ENCODE measurements at places on chromosomes 5 and 9.
A peak's percentile ranks its signal among the peaks of the same experiment; 100 is the strongest.

DNA sequence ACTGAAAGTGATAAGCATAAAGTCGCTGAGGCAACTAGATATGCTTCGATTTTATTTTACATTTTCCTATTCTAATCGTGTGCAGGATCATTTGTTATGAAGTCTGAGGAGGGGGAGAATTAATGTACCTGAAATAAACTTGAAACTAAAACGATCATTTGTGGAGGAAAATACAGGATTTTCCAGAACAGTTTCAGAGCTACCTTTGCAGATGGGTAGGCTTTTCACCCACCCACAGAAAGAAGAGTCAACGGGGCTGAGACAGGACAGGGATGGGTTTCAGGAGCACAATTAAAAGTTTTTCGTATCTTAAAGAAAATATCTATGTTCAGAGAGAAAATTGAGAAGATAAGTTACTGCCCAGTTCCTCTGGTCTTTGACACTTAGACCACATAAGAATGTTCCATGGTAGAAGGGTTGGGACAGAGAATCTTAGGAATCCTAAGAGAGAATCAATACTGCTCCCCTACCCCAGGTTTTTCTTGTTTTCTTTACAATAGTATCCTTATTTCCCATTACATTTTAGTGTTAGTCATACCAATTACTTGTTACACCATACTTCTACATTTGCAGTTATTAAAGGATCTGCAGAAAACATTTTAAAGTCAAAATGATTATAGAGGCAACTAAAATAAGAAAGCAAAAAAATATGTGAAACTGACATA lies 211.4 kb downstream of the DEPDC1B start:
- no peak for DNase-seq

DNA sequence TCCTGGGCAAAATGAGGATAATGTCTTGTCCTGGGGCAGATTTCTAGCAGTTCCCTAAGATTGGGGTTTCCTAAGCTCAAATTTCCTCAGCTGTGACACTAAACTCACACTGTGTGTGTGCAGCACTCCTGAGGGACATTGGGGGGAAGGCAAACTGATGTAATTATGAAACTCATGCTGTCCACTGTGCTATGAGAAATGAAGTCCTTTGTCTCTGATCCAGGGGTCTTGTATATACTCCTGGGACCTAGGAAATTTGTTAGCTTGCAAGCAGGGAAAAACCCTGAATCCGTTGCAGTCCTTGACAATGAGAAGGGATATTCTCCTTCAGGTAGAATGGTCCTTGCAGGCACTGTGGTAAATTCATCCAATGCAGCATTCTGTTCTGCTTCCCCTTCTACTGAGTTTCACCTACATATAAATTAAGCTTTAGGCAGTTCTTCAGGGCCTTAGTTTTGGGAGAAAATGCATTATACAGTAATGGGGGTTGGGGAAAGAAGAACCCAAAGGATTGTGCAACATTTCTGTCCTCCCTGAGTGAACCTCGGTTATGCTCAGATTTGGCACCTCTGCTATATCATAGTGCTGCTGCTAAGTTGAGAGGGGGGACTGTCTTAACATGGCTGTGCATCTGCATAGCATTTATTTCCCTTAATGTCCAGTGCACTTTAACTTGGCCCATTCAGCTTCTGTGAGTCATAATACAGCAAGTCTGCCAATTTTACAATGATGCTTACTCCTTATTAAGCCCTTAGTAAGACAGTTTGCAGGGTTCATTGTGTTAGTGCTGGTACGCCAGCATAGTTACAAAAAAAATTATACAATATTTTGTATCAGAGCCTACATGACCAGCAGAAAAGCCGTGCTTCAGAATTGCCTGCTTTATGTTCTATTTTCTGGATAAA lies 80.2 kb downstream of the PJA2 start:
- no peak for DNase-seq

DNA sequence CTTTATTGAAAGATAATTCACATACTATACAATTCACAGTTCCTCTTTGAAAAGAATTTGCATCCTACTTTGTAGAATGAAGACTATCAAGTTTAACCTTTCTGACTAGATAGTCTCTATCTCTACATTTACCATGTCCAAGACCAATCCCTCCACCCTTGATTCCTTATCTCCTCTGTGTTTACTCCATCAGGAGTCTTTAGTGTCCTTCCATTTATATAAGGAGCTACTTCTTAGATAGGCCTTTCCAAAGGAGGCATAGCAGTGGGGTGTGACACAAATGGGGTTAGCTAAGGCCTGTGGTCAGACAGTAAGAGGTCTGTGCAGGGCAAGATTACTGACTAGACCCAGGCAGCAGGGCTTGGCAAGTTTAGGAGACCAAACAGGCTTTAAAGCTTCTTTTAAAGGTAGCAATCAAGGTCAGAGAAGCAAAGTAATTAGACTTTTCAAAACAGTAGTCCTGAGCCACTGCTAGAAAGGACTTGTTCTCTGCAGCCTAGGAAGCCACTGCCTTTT lies 11.1 kb upstream of the DMXL1 start:
- no peak for DNase-seq

- DNase-seq: no peak
These were observed 23.5 kb downstream of the LMX1B start for GRCh38 chr9:126636983-126637798.

DNA sequence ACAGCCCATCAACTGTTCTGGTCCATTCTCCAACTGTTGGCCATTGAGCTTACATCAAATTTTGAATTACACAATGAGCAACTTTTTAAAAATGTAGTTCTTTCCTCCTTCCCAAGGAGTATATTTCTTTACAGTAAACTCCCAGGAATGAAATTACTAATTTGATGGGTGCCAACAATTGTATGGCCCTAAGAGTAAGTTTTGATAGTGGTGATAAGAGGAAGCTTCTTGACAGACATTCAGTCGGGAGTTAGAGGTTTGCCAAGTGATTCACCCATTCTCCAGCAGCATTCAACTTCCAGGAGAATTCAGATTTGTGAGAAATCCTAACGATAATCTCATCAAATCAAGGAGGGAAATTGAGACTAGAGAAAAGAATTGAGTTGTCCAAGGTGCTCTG lies 579.9 kb downstream of the ACTL7B start:
- no peak for DNase-seq

DNA sequence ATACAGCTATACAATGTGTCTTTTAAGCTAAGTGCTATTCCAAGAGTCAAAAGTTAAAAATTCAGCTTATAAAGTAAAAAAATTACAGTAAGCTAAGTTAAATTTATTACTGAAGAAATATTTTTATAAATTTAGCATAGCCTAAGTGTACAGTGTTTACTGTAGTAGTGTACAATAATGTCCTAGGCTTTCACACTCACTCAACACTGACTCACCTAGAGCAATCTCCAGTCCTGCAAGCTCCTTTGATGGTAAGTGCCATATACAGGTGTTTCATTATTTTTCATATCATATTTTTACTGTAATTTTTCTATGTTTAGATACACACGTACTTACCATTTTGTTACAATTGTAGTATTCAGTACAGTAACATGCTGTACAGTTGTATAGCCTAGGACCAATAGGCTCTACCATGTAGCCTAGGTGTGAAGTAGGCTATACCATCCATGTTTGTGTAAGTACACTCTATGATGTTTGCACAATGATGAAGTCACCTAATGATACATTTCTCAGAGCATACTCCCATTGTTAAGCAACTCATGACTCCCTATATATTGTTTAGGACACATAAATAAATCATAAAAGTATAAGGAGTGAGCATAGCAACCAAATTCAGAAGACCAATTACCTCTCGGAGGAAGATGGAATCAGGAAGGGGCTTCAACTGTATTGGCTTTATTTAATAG lies 165.1 kb upstream of the SLC30A5 start:
- no peak for DNase-seq

DNA sequence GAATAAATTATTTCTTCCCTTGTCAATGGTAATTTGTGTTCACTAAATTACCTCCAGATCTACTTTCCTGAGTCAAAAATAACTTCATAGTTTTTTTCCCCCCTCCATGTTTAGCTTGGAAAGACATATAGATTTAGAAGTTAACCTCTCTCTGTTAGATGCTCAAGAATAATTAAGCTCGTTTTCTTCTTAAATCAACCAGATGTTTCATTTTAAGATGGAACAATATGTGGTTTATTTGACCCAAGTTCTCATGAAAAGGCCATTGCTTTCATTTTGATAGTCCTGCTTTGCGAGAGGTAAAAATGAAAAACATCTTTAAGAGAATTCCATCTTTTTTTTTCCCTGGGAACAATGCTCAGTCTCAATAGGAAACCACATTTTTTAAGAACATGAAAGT lies 27.7 kb upstream of the GAS1 start:
- no peak for DNase-seq

GRCh38 chr5:147659166-147659929 lies 123.2 kb downstream of the JAKMIP2 start:
- no peak for DNase-seq

DNA sequence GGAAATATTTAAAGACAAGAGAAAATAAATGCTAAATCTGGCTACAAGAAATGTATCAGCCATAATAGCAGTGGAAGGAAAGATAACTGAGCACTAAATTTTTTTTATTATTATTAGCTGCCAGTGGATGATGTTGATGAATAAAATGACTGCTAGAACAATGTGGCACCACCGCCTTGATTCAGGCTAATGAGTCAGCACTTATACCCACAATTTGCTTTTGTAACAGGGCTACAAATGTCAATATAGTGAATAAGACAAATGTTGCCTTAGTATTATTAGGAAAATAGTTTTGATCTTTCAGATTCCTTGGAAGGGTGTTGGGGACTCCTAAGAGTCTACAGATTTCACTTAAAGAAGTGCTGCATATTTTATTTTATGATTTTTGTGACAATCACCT lies 555.2 kb upstream of the GRAMD2B start:
- DNase-seq: no peak

DNA sequence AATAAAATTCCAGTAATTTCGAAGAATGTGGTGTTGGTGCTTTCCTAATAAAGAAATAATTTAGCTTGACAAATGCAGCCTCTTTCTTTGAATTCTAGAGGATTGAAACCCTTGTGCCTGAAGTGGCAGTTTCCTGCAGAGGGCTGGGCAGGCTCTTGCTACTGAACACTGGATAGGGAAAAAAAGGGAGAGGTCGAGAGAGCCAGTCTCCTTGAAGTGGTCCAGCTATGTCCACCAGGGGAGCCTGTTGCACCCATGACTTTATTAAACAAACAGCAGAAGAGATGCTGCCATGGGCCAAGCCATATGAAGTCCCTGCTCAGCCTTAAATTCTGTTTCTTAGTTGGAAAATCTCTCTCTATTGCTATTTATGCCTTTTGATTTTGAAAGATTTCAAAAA lies 178.4 kb downstream of the SMARCA2 start:
- no peak for DNase-seq

- DNase-seq: peak; percentile 40
These were observed 3.4 kb downstream of the PDLIM4 start for GRCh38 chr5:132260714-132261551.

- DNase-seq: peak; percentile 55
These were observed 21.3 kb upstream of the NDST1 start for GRCh38 chr5:150486402-150487198.

DNA sequence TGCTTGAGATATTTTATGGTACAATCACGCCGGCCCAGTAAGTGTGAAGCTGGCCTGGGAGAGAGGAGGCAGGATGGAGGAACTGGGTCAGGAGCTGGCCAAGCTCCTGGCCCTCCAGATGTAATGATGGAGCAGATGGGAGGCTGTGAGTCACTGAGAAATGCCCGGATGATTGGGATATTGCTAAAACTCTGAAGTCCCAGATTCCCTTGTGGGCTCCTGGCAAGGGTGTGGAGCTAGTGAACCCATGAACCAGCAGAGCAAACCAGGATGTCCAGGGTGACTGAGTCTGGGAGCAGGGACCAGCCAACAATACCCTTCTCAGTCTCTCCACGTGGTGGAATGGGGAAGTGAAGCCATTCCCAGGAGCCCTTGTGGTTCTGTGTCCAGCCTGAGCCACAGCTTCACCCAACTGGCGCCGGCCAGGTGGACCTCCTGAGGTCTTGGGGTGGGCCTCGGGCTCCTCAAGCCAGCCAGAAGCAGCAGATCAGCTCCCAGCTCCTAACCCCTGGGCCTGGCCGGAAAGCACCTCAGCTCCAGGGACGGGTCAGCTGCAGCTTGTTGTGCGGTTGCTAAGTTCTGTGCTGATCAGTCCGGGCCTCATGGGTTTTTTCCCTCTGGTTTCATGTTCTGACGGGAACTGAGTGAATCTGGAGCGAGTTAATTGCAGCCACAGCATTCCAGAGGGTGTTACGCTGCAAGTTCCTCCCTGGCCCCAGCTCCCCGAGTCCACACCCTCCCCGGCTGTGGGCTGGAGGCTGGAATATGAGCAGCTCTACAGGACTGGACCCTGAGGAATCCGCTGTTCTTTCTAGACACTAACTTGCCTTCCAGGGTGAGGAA lies 37.6 kb downstream of the DUSP1 start:
- no peak for DNase-seq

DNA sequence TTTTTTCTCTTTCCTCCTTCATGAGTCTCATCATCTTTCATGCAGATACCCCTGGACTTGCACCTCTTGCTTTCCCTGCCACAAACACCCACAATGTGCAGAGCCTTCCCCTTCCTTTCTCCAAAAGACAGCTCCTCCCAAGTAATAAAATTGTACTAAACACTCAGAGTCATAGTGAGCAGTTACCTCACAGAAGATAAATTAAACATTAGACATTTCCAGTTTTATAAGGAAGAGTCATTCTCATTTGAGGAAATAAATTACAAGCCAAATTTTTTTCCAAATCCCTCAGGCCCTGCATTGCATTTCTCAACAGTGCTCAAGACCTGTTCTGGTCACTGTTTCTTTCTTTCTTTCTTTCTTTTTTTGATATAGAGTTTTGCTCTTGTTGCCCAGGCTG lies 131.5 kb downstream of the ATPSCKMT start:
- DNase-seq: no peak

- no peak for DNase-seq
These were observed 24.6 kb downstream of the SH3RF2 start for GRCh38 chr5:145960848-145961600.

GRCh38 chr9:134895908-134896833 lies 15.6 kb downstream of the FCN2 start:
- DNase-seq: peak; percentile 6

- DNase-seq: no peak
These were observed 448.9 kb downstream of the BNC2 start for GRCh38 chr9:16421532-16421931.

DNA sequence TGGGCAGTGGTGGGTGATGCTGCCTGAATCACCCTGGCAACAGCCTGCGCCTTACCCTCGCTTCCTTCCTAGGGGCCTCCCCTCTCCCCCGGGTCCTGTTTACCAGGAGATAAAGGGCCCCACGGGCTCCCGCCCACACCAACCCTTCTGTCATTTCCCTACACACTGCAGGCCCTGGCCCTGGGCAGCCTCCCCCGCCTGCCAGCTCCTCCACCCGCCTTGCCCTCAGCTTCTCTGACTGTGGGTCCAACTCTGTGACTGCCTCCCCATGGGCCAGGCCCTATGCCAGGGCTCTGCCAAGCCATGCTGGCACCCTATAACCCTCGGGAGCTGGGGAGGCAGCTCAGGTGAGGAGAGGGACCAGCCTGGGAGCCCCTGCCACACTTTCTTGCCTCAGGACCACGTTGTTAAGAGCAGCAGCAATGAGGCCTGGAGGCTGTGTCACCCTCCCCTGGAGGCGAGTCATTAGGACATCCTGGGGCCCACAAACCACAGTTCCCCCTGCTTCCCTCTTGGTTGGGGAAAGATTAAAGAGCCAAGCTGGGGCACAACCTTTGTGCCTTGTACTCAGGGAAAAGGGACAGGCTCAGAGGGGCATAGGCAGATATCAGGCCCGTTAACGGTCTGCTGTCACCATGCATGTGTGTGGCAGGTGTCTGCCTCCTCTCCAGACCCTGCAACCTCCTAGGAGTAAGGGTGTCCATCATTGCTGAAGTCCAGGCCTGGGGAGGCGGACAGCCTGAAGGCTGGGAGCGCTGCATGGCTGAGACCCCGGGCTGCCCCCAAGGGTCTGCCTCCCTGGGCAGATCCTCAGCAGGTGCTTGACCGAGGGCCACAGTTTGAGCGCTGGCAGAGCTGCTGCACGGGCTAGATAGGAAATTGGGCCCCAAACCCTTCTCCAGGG lies 2.8 kb downstream of the MGAT4B start:
- DNase-seq: no peak

All from pons (tissue), 1 donor.